Kidney epithelial cell (primary cell): ENCODE measurements at places on chromosomes 7 and 10.

DNA sequence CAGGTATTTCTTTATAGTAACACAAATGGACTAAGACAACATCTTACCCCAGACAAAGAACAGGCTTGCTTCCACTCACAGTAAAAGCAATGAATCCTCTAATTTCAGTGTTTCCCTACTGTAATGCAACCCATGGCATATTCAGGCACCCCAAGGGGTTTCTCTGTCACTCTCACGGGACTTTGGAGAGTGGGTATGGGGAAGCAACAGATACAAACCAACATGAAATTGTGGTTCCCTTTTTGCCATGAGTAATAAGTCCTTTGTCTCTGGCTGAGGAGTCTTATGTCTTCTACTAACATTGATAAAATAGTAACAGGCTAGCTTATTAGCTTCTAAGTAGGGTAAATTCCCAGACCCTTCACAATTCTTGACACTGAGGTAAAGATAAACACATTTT, 51.4 kb upstream of the AOAH start:
- DNase-seq: no peak

- no peak for DNase-seq
Observed at GRCh38 chr10:36676321-36676720, 449.1 kb upstream of the ANKRD30A start.

DNA sequence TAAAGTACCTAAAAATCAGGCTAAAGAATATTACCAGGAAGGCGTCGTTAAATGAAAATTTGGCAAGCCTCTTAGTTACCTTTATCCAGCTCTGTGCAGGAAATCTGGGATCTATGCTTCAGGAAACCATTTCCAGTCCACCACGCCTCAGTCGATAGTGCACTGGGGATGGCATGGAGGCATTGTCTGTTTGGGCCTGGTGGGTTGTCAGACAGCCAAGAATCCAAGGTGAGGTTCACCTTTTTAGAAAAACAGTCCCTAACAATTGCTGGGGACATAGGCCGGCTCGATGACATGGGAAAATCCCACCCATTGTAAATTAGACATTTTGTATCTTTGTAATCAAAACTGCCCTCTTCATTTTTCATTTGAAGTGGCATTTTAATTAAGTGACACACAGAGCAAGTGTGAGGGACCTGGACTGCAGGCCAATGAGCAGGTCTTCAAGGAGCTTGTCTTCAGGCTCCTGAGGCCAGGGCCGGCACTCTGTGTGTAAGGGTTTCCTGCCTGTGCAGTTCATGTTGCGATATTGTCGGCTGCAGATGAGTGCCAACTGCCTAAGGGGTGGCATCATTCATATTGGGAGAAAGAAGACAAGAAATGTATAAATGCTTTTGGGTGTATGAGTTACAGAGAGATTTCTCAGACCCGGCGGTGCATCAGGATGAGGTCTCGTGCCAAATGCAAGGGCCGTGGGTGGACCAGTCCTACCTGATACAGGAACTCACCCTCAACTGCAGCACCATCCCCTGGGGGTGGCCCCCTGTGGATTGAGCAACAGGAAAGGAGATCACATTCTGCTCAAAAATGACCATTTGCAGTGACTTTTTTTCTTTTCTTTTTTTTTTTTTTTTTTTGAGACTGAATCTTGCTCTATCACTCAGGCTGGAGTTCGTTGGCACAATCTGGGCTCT, 80.8 kb downstream of the PTPRE start:
- no peak for DNase-seq

DNA sequence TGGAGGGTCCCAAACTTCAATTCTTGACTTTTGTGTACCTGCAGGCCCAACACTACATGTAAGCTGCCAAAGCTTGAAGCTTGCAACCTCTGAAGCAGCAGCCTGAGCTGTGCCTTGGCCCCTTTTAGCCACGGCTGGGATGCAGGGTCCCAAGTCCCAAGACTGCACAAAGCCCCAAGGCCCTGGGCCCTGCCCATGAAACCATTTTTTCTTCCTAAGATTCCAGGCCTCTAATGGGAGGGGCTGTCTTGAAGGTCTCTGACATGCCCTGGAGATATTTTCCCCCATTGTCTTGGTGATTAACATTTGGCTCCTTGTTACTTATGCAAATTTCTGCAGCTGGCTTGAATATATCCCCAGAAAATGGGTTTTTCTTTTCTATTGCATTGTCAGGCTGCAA, 52.7 kb downstream of the MTURN start:
- no peak for DNase-seq

- peak; percentile 14 for DNase-seq
Observed at GRCh38 chr7:157047148-157047547, 36.7 kb upstream of the MNX1 start.

- DNase-seq: no peak
Observed at GRCh38 chr10:61669849-61670248, 7.1 kb downstream of the CABCOCO1 start.

- DNase-seq: no peak
Observed at GRCh38 chr10:13894412-13895093, 307.8 kb downstream of the PRPF18 start.

- DNase-seq: no peak
Observed at GRCh38 chr10:59346321-59346720, 16.0 kb downstream of the FAM13C start.

DNA sequence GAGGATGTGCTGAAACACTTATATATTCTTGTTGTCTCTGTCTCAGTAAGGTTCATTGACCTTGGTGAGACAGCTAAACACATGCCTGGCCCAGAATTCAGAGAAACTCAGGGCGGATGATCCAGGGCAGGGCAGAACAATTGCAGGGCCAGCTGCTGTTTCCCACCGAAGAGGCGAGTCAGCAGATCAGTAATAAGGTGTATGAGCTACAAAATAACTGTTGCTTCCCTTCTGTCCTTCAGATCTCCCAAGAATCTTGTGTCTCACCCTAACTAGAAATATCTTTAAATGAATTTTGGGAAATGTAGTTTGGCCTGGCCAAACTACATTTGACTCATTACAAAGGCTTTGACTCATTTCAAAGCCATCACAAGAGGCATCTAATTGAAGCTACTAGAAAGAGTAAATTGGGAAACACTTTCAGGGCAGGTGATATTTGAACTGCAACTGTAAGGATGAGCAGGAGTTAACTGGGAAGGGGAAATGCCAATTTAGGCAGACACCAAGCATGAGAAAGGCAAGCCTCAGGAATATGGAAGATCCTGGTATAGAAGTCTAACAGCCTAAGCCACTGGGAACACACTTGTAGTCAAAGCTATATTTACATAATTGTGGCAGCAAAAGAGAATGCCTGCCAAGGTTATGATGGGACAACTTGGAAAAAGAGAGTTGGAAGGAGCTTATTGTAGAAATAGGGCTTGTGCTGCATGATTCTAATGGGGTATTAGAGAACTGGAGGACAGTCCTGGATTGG, 24.5 kb upstream of the CELF2 start:
- no peak for DNase-seq

- DNase-seq: no peak
Observed at GRCh38 chr10:60098677-60099601, 192.6 kb upstream of the CCDC6 start.
